ENCODE measurements at places on chromosomes 4 and X.

- DNase-seq, result no peak
Measured at GRCh38 chr4:116358633-116359222, 726.6 kb downstream of the TRAM1L1 start.

- no peak for DNase-seq
Measured at GRCh38 chr4:94214703-94215319, 7.1 kb downstream of the SMARCAD1 start.

GRCh38 chrX:147917700-147918695 lies 6.3 kb downstream of the FMR1 start:
- no peak for DNase-seq

GRCh38 chr4:105061731-105062130 lies 84.9 kb upstream of the TET2 start:
- no peak for DNase-seq

- DNase-seq, result no peak
Measured at GRCh38 chr4:162523171-162523570, 359.4 kb upstream of the FSTL5 start.

- no peak for DNase-seq
Measured at GRCh38 chr4:186759990-186760389, 36.3 kb upstream of the FAT1 start.

DNA sequence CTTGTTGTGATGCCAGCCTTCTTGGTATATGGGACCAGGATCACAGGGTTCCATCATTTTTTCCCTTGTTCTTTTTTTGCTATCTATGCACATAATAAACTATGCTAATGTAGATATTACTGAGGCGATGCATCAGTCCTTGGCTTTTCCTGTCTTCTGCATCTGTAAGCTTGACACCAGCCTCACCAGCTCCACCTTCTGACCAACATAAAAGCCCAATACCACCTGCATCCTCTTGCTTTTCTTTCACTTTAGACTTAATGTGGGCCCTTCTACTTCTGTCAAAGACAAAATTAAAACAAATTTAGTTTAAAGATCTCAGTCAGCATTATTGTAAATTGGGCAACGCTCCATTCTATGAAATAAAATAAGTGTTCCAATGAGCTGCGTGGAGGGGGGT lies 1718.8 kb upstream of the PCDH10 start:
- no peak for DNase-seq

DNA sequence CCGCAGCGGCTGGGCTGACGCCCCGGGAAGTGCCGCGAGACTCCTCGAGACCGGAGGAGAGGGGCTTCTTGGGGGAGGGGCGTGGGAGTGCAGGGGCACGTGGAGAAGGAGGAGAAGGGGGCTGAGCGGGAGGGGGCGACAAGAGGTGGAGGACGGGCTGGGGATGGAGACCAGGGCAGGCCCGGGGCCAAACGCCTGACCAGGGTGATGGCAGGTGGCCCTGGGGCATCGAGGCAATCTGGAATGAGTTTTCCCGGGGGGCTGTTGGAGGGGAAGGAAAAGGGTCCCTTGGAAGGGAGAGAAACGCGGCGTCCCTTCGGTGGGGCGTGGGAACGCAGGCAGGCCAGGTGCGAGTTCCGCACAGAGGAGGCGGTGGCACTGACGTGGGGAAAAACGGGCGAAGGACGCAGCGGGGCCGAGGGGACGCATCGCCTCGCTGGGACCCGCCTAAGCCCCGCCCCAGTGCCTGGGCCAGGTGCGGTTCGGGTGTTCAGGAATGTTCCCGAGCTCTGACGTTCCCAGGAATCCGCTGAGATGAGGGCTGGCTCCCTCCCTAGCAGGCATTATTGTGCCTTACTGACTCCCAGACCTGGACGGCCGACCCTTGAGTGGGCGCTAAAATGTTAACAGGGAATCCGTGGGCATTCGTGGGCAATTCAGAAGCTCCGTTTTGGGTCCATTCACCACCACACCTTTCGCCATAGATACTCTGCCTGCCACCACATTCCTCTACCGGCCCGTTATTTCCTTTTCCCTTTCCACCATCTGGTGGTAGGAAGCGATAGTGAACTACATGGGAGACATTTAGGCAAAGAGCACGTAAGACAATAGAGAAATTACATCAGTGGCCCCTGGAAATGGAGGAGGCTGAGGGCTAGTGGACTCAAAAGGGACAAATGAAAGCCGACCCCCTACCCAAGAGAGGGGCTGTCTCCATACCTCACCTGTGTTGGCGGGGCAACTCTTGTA lies 795 bp upstream of the SH3KBP1 start:
- peak; percentile 55 for DNase-seq

DNA sequence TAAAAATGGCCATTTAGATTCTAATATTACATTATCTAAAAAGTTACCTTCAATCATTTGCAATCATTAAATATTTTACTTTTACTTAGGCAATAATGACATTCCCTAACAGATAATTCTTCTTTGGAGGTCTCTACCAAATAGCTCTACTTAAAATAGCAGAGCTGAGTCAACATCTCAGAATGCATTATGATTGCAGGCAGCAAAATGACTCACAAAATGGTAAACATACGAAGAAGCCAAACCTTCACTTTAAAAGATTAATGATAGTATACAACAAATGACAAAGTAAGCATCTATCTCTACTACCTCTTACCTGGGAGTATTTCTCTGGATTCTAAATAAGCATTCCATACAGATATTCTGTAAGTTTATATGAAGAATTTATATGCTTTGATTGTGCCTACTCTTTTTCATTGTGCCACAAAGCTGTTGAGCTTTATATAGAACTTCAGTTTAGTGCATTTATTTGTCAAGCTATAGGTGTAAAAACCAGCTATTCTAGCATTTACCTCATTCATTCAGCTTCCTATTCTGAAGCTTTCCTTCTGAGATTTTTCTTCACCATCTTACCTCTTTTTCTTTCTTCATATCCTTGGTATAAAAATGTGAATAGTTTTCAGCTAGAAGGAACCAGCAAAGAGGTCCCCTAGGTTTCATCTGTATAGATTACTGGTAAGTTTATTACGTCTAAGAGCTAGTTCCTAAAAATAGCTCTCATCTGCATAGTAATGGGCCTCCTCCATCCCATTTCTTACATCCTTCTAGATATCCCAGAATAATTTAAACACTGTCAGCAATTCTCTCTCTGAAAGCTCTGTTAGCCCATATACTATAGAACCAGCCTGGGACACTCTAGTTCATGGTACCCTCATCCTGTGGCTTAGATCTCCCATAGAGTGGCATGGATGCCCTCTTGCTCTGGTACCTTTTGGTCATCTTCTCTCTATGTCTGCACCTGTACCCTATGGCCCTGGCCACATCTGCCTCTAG lies 17.2 kb upstream of the SPCS3 start:
- DNase-seq, result no peak

DNA sequence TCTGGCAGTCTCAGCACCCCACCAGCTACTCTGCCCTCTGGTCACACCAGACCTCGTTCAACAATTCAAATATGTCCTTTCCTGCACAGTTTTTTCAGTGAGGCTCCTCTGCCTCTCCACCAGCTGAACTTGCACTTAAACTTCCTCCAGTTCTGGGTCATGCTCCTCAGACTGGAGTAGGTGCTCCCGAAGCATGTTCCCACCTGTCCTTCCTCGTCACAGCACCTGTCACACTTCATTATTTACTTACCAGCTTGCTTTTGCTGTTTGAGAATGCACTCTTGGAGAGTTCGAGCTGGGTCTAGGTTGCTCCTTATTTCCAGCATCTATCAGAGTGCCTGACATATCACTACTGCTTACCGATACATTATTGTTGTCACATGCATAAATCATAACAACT lies 144.8 kb upstream of the TTC29 start:
- DNase-seq, result no peak

DNA sequence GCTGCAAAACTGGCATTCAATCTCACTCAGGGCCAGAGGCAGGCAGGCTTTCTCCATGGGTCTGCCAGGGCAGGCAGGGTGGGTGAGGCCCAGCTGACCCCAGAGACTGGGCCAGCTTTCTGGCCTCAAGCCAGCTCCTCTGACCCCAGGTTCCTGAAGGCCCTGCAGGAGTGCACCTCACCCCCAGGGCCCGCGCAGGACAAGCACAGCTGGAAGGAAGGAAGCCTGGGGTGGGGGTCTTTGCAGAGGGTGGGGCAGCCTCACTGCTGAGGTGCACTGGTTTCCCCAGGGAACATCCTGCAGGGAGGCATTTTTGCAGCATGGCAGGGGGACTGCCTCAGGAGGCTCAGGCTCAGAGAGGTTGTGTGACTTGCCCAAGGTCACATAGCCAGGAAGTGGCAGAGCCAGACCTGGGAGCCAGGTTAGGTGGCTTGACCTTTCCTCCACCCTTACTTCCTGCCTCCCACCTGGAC lies 31.5 kb upstream of the AFAP1 start:
- DNase-seq, result no peak

DNA sequence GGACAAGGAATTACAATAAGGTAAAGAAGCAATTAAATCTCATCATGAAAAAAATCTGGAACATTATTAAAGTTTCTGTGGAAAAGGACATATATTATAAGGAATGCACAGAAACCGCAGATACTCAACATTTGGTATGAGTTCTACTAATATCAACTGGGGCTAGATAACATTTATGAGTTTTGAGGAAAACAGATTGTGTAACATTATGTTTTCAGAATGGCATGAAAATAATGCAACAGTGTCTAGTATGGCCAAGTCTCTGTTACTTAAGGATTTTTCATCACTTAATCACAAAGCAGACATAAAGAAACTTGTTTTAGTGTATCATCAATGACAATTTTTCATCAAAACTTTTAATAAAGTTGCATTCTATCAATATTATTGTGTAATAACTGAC lies 785.0 kb downstream of the GLUD2 start:
- DNase-seq, result no peak

DNA sequence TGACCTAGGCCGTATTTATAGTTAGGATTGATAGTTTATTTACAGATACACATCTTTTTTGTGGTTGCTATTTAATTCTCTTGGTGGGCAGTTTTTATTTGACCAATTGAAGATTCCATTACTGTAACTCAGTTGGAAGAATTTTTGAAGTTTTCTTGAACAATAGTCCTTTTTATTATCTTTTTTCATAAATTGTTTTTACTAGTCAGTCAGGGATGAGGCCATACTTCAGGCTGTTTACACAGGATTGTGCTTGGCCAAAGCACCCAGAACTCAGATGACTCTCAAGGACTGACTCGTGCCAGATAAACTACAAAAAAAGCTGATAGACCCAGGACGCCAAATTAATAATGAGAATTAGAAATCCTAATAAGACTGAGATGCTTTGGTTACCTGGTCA lies 7.0 kb downstream of the HERC3 start:
- DNase-seq, result no peak

DNA sequence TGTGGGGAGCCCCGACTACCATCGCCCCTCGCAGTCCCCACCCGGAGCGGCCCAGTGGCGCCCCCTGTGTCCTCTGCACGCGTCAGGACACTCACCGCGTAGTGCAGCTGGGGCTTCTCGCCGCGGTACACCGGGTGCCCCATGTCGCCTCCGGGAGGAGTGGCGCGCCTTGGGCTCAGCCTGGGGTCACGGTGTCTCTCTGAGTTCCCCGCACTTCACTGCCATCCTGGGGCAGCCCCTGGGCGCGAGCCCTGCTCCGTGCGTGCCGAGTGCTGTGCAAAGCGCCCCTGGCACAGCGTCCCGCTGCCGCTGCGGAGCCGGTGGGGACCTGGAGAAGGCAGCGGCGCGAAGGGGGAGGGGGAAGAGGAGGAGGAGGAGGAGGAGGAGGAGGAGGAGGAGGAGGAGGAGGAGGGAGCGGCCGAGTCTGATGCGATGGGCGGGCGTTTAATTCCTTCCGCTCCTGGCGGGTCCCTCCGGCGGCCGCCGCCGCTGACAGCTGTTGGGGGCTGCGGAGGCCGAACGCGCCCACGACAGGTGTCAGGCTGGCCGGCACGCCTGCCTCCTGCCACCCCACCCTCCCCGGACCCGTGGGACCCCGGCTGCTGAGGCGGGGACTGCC lies 134.3 kb downstream of the AMELX start:
- peak; percentile 20 for DNase-seq
